Vagina (tissue), 2 donors: ENCODE measurements at places on chromosomes 2 and 18. TPM values are rescaled to one million over a fixed set of nuclear protein-coding genes. Genes with fewer than 3 reads are reported as not detected.

GRCh38 chr2:155748131-155748530, 584.4 kb downstream of the NR4A2 start:
- H3K36me3 ChIP-seq, result no peaks in the 10 kb centered on the region
- H3K4me1 ChIP-seq, result no peaks in the 10 kb centered on the region
- H3K4me3 ChIP-seq, result no peak overlapping the region

GRCh38 chr2:21836719-21837118, 713.0 kb downstream of the TDRD15 start:
- H3K4me1 ChIP-seq, result no peaks in the 10 kb centered on the region
- no peak overlapping the region for H3K4me3 ChIP-seq
- no peak for DNase-seq
- H3K27ac ChIP-seq, result no peak overlapping the region

DNA sequence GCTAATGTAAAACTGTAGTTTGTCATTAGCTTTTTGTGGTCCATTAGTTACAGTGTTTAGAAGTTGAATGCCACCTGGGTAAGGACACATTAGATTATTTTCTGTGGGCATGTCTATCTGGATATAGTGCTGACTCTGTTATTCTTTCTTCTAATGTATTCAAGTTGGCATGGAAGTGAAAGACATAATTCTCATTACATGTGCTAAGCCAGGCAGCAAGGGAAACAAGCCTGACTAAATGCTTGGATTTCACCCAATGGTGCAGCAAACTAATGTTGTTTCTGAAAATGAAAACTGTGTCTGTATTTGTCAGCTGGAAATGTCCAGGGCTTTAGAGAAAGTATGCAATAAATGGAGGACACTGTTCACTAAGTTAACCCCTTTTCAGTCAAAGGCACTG, 100.7 kb downstream of the NUP35 start:
- DNase-seq, result no peak
- H3K4me1 ChIP-seq, result no peaks in the 10 kb centered on the region
- no peak overlapping the region for H3K4me3 ChIP-seq
- H3K36me3 ChIP-seq, result no peaks in the 10 kb centered on the region
- H3K27ac ChIP-seq, result no peak overlapping the region
- no peaks in the 10 kb centered on the region for H3K27me3 ChIP-seq

Gene PMAIP1
- 7.4 TPM for total RNA-seq

Gene TMEM169
- total RNA-seq, result not detected
